NCI-H1436 treated with DMSO at 0.1 percent for 48 hours (cell line): ENCODE measurements at places on chromosomes 12 and 14.
A peak's percentile ranks its signal among the peaks of the same experiment; 100 is the strongest.

- no peak for DNase-seq
Observed at GRCh38 chr12:55931780-55932550, 1.0 kb downstream of the DGKA start.

- DNase-seq, result no peak
Observed at GRCh38 chr14:82915381-82915780, 1381.7 kb upstream of the SEL1L start.

- DNase-seq, result no peak
Observed at GRCh38 chr12:52506858-52507715, 13.1 kb downstream of the KRT5 start.

DNA sequence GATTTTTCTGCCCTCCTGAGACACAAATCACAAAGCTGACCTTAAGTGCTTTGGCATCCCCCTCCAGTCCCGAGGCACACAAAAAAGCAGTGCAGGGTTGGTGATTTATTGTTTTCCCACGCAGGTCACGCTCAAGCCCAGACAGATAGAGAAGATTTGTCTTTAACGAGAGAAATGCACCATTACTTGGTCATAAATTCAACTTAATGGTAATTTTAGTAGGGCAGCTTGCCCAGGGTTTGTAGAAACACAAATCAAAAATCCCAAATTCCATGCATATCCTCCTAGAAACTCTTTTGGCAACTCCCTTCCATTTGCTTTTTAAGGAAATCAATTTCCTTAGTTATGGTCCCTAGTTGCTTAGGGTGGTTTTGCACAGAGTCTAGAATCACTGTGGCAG lies 132.6 kb downstream of the IGF1 start:
- DNase-seq, result no peak

GRCh38 chr14:33198684-33199083 lies 260.0 kb downstream of the NPAS3 start:
- no peak for DNase-seq

GRCh38 chr12:82867762-82868500 lies 181.2 kb downstream of the TMTC2 start:
- no peak for DNase-seq

DNA sequence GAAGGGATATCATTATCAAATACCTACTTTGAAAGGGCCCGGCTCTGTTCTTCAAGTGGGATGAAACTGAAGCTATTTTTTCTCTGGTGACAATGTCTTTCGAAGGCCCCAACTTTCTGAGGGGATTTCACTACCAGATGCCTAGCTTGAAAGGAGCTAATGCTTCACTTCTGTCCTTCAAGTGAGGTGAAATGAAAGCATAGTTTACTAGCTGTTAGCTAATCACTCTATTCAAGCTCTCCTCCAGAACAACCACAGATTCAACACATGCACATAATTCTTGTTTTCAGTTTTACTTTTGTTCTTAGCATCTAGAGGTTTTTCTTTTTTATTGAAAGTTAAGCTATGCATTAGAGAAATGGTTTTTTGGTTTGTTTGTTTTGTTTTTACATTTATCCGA lies 571.4 kb downstream of the NOVA1 start:
- no peak for DNase-seq

DNA sequence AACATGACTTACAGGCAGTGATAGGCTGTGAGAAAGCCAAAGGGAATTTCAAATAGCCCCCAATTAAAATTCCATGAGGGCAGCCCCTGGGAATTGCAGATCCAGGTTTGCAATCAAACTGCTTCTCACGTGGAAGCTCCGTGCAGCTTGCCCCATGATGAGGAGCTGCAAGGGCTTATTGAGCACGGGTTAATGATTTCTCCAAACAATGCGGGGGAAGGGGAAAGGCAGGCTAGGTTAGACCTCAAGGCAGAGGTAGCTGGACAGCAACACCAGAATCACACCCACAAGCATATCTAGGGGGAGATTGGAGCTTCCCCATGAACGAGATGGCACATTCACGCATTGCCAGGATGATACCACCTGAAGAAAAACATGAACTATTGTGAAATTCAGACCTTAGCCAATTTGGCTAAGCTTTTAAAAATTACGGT lies 5.0 kb upstream of the DUSP6 start:
- DNase-seq, result no peak

- DNase-seq, result no peak
Observed at GRCh38 chr12:112029301-112029700, 16.1 kb downstream of the ERP29 start.

DNA sequence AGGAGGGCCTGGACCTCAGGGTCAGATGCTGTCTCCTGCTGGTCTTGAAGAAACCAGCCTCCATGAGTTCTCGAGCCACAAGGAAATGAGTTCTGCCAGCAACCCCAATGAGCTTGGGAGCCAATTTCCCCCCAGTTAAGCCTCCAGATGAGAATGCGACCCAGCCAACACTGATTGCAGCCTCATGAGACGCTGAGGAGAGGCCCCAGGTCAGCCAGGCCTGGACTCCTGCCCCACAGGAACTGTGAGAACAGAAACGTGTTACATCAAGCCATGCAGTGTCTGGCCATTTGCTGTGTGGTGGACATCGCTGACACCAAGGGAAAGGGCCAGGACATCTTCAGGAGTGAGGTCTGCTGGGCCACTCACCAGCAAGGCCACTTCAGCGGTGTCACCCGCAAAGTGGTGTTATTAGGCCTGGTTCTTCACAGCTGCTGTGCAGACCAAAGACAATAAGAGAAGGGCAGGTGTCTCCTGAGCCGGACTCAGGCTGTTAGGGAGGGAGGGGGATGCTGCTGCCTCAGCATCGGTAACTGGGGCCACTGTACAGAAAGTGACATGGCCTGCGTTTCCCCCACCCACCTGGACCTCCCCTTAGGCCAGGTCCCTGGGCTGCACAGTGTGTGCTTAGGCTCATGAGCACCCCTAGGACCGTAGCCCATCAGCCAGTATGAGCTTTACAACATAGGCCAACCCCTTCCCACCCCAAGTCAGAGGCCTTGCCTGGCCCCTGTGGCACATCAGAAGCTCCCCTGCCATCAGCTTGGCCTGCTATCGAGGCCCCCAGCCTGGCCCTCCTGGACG lies 272.4 kb upstream of the RTL1 start:
- DNase-seq, result no peak

GRCh38 chr12:96687719-96688118 lies 198.3 kb downstream of the CFAP54 start:
- DNase-seq, result no peak

DNA sequence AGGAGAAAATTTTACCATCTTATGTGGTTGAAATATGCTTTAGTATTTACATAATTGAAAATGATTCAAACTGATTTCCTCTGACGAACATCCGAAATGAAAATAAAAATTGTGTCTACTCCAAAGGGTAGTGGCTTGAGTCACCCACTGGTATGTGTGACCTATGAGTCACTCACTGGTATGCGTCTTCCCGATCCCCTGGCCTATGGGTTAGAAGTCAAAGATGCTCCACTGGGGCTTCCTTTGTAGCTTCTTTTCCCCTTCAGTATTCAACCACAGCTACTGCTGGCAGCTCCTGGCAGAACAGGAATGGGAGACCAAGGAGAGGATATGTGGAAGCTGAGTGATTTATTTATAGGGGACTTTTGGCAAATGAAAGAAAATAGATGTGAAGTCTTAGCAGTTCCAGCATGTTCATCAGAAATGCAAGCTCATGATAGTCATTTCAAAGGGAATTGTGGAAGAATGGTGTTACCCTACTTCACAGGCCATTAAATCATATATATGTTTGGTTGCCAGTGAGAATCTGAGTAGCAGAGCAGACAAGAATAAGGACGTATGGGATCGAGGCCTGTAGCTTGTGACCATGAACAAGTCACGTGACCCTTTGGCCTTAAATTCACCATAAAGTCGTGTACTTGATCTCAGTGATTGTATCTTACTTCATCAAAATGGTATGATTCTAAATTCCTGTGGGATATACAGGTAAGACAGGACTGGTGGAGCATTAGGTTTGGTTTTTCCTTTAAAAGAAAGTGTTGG lies 108.3 kb downstream of the CRADD start:
- no peak for DNase-seq

DNA sequence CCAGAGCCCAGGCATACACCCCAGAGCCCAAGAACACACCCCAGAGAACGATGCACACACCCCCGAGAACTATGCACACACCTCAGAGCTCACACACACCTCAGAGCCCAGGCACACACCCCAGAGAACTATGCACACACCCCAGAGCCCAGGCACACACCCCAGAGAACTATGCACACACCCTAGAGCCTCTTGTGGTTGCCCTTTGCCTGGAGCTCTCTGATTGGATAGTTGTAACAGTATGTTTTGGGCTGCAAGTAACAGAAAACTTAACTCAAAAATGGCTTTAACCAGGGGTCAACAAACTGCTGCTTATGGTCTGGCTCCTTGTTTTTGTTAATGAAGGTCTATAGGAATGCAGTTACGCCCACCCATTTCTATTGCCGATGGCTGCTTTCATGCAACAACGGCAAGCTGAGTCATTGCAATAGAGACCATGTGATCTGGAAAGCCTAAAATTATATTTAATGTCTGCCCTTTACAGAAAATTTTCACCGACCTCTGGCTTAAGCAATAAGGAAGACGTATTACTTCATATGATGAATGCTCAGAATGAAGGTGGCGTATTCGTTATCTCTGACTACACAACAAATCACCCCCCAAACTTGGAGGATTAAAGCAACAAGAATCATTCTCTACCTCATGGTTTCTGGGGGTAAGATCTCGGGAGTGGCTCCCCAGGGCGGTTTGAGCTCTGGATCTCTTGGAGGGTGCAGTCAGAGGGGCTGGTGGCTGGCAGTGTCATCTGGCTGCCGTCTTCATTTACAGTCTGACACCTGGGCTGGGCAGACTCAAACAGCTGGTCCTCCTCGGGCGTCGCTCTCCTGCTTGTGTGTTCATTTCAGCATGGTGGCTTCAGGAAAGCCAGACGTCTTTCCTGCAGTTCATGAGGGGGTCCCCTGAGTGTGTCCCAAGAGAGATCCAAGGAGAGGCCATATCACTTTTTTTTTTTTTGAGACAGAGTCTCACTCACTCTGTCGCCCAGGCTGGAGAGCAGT lies 66.3 kb upstream of the NCOR2 start:
- no peak for DNase-seq

DNA sequence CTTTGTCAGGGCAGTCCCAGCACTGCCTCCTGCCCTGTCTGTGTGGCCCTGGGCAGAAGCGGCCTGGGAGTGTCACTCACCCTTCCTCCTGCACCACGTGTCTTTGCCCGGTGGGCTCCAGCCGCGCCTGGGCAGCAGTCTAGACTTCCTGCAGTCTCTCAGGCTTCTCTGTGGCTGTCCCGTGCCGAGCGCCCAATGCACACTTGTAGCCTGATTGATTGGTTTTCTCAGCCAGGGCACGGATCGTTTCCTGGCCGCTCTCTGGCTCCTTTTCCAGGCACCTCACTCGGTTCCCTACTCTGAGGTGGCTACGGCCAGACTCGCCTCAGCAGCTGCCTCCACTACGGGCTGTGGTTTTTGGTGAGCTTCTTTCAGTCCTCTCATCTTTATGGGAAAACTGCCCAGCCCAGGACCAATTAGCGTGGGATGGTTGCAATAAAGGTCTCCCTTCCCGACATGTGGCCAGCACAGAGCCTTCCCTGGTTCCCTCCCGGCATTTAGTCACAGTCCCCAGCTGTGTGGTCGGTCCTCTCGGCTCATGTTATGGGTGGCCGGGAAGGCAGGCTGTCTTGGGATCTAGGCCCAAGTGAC lies 133.1 kb downstream of the CACNA1C start:
- no peak for DNase-seq

- no peak for DNase-seq
Observed at GRCh38 chr14:52033101-52033642, 35.7 kb downstream of the NID2 start.

DNA sequence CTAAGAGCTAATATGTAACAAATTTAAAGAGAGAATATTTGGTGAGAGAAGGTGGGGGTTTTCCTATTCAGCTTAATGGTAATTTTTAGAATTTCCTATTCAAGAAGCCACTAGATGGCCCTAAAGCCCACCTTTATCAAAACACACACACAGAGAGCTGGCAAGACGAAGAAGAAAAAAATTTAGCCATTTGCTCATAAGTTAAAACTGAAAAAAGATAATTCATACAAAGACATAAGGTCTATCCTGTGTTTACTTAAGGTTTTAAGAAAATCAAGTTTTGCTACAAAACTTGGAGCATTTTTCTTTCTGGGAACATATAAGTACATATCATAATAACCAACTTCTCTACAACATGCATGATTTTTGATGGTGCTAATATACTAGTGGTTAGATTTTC lies 46.8 kb upstream of the PCED1B start:
- DNase-seq, result peak; percentile 33
